ENCODE measurements at places on chromosomes 6 and 20.

DNA sequence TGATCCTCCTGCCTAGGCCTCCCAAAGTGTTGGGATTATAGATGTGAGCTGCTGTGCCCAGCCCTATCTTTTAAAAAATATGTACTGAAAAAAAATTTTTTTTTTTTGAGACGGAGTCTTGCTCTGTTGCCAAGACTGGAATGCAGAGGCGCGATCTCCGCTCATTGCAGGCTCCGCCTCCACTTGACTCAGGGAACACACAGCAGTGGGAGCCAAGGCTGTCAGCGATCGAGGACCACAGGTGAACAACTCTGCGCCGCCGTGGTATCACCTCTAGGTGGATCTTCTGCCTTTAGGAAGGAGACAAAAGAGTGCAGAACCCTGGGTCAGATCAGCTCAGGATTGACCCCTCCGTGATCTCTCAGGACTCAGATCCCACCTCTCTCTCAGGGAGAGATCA lies 13.7 kb downstream of the RAET1E start:
- no peak for DNase-seq

DNA sequence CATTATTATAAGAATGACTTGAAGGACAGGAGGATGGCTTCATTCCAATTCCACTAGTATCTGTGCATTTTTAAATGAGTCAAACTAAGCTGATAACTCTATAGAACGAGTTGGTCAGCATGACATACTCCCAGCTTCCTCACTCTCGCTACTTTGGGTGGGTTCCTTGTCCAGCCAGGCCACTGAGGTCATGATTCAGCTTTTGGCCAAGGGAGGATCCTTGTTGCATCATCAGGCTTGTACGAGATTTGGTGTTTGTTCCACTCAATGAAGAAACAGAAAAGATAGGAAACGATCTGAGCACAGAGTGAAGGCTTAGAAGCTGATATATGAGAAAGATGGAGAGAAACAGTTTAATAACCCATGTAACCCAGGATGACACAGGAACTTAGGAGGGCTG lies 19.8 kb downstream of the NEDD9 start:
- DNase-seq, result peak; percentile 25

GRCh38 chr20:32528905-32529670 lies 56.0 kb downstream of the NOL4L start:
- no peak for DNase-seq

DNA sequence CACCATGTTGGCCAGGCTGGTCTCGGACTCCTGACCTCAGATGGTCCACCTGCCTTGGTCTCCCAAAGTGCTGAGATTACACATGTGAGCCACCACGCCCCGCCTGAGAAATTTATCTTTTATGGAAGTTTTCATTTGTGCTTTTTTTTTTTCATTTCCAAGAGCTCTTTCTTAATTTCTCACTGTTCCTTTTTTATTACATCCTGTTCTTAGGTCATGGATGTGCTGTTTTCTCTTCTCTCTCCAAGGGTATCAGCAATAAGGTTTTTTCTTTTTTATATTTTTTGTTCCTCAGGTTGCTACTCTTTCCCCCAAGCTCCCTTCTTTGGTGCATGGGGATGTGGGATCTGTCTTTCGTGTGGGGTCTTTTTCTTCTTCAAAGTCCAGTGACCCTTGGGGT lies 21.2 kb upstream of the LSM14B start:
- DNase-seq, result no peak

Measured in amniotic stem cell (primary cell).